ENCODE measurements at places on chromosomes 3 and 15.

GRCh38 chr3:6168256-6168655 is 692.7 kb upstream of the GRM7 start:
- DNase-seq = peak; percentile 54

DNA sequence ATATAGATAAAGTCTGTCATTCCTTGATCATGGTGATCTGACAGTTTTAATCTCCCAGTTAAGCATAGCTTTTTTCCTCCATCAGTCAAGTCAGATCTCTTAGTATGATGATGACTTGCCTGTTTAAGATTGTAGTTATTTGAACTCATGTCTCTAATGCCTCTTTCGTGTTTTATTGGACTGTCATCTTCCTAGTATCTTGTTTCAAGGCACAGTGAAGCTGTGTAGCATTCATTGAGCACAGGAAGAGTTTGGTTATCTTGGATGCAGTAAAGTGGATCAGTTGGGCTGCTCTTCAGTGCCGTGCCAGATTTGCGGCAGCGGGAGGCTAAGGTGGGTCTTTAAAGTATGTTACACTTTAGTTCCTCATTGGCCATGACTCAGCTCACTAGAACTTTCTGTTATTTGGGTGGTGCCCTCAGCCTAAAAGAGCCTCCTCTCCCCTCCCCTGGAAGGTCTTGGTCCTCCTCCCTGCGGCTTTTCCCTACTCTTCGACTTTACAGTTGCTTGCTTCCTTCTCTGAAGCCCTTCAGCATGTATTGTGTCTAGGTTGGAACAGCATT is 45.7 kb upstream of the SKOR1 start:
- DNase-seq = peak; percentile 84

DNA sequence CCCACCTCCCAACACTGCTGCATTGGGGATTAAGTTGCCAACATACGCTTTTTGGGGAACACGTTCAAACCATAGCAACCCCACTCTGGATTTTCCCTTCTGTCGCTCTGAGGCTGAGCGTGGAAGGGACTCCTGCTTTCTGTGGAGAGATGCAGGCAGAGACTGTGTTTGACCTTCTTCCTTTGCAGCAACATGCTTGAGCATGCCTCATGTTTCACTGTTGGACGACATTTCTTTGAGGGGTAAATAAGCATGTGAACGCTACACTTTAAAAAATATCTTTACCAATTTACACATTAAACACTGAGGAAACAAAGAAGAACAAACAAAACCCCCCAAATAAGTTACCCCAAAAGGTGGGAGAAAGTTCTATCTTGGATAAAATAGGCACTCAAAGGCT is 14.2 kb upstream of the MAPK6 start:
- DNase-seq = no peak

- DNase-seq = no peak
Observed at GRCh38 chr3:106265704-106266103, 396.9 kb upstream of the CBLB start.

- DNase-seq = no peak
Observed at GRCh38 chr15:86489981-86490380, 410.3 kb downstream of the AGBL1 start.

DNA sequence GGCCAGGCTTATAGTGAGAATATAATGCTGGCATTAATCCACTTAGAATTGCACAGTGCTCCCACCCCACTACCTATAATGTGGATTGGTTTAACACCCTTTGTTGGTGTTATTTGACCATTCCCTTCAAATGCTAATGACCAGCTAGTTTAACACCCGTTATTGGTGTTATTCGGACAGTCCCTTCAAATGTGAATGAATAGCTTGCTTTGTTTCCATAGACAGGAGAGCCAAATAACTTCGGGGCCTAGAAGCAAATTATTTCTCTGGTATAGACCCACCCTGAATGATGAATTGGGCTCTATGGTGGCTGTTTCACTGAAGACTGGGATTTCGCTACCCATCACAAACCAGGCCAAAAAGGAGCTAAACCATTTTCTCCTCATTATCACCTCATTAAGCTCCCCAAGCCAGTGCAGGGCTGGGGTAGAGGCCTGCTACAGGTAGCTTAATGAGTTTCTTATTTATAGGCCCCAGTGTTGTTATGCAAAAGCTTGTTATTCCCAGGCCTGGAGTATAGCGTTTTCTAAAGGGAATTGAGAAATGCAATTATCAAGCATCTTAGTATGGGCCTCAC is 494.1 kb upstream of the DPH6 start:
- no peak for DNase-seq

- DNase-seq = no peak
Observed at GRCh38 chr15:80750575-80750974, 28.6 kb upstream of the CEMIP start.

DNA sequence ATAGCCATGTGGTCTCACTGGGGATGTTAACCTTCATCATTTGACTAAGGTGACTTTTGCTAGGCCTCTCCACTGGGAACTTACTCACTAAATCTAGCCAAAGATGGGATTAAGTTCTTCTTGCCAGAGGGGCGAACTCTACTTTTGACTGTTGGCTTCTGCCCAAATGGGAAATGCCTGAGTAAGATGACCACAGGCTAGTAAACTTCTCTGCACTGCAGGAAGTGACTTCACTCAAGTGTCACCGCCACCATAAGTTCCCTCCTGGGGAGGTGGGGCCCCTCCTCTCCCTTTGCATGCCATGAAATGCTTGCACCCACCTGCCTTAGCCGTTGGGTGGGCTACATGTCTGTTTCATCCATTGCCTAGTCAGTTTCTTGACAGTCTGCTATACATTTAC is 388.3 kb downstream of the FEZF2 start:
- no peak for DNase-seq

DNA sequence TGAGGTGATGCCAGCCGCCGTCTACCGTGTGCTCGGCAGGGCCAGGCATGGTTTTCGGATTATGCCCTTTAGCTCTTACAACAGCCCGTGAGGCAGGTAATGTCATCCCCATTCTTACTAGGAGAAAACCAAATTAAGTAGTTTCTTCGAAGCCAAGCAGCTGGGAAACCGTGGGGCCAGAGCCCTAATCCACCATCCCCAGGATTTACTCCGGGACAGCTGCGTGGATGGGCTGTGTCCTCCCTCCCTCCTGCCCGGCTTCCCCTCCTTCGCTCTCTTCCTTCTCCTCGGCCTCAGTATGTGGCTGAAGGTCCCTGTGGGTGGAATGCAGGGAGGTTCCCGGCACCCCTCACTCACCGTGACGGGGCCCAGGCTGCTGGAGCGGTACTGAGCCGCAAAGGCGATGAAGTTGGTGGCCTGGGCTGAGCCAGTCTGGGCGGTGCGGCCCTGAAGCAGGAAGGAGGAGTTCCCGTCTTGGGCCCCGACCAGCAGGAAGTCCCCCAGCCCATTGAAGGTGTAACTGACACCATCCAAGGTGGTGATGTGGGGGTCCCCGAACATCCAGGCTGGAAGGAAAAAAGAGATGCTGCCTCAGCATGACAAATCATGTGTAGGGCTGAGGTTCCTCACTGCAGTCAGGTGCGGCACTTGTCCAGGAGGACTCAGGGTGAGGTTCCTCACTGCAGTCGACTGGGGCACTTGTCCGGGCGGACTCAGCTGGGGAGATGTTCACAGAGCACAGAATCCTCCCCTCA is 42.5 kb downstream of the MUC20 start:
- no peak for DNase-seq

DNA sequence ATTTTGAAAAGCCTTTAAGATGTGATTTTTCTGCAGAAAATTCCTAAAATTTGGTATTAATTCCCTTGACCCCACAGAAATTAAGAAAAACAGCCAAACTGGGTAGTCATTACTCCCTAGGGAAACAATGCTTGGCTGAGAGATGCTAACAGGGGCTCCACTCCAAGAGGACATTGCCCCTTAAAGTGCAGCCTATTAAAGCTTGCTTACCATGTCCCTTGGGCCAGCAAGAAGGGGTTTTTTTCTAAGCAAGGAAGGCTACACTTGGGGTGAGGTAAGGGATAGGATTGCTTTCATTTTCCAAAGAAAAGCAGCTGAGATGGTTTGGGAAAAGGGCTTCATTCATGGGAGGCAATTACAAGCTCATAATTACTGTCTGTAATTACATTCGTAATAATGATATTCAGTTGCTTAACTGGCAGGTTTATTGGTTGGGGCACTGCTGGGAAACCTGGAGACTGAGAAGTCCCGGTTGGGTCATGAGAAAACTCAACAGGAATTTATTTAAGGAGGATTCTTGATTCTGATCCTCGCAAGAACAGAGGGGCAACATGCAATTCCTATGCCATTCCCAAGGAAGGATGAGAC is 247.5 kb downstream of the NR1D2 start:
- DNase-seq = no peak

GRCh38 chr3:190680691-190681090 is 166.8 kb downstream of the IL1RAP start:
- DNase-seq = peak; percentile 55

DNA sequence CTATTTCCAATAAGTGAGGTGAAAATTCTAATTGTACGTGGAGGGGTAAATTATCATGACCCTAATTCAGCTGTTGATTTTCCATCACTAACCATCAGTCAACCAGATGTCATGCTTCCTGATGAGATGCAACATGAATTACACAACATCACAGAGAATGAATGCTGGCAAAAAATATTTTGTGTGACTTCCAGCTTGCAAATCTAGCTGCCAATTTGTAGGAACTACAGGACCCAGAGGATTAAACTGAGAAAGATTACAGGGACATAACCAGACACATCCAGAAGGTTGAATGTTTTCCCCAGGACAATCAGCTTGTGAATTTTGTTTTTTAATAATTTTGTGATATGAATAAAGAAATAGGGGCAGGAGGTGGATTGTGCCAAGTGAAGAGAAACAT is 349.0 kb upstream of the ATP10A start:
- no peak for DNase-seq

DNA sequence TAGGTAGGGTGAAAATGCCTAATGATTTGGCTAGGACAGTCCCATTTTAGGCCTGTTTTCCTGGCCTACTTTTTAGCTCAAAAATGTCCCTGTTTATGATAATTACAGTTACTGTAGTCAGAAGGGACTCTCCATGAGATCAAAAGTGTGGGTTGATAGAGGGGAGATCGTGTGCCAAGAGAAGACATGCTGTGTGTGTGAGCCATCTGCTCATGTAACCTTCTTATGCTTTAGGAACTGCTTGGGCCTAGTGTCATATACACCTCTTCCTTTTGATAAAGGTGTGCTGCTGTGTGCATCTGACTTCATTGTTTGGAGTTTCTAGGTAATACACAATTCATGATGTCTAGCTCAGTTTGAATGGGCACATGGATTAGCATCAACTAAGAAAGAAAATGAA is 786.5 kb downstream of the PDCD6IP start:
- no peak for DNase-seq

GRCh38 chr3:121895121-121895520 is 920 bp downstream of the SLC15A2 start:
- DNase-seq = peak; percentile 13

DNA sequence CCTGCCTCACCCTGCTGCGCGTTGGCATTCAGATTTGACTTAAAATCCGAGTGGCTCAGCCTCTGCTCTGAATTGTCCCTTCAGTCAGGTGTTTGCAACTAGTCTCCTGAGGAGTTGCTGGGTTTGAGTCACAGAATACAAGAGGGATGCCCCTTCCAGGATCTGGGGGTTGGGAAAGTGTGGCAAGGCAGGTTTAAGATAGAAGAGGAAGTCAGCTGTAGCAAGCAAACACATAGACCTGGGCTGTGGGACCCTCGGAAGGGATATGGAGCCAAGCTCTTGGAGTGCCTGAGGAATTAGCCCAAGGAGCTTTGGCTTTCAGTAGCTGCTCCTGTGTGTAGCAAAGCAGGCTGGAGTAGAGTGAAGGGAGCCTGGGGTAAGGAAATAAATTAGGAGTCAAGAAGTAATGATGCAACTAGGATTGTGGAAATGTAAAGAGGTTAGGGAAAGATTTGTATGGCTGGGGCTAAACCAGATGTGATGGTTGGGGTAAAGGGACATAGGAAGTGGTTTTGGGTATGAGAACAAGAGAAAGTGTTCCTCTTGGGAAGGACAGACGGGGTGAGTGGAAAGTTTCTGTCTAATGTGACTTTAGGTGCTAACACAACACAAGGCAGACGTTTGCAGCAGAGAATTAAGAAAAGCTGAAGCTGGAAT is 41.2 kb downstream of the RAB7A start:
- DNase-seq = no peak

DNA sequence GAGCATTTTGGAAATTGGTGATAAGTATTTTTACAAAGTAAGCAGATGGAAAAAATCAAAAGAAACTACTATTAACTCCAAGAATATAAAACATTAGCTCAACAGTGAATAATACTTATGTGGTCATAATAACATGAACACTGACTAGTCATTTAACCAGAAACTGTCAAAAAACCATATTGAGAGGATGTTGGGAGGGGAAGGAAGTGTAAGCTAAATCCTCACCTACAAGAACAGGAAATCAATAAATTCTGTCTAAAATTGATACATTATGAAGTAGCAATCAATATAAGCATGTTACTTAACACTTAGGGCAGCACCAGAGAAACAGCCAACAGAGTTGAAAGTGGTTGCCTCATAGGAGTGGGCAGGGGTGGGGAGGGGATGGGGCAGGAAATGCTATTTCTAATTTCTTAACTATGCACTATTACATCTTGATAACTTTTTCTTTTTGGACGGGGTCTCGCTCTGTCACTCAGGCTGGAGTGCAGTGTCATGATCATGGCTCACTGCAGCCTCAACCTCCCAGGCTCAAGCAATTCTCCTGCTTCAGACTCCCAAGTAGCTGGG is 41.7 kb downstream of the CCR3 start:
- DNase-seq = peak; percentile 38

GRCh38 chr3:53673722-53674350 is 172.4 kb downstream of the CHDH start:
- DNase-seq = no peak

- no peak for DNase-seq
Observed at GRCh38 chr3:95474338-95474737, 1340.1 kb upstream of the EPHA6 start.

GRCh38 chr3:23669541-23670255 is 136.1 kb upstream of the UBE2E1 start:
- DNase-seq = no peak

DNA sequence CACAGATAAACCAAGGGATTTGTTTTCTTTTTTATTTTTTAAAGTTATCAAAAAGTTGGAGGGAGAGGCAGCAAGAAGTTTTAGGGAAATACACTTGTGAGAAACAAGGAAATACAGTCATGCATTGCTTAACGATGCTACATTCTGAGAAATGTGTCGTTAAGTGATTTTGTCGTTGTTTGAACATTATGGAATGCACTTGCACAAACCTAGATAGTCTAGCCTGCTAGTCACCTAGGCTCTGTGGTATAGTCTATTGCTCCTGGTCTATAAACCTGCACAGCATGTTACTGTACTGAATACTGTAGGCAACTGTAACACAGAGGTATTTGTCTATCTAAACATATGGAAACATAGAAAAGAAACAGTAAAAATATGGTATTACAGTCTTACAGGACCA is 2.0 kb upstream of the NFKBIZ start:
- no peak for DNase-seq

GRCh38 chr3:186281176-186281575 is 80.9 kb downstream of the DGKG start:
- DNase-seq = no peak

- peak; percentile 97 for DNase-seq
Observed at GRCh38 chr15:75694241-75695182, 18.1 kb downstream of the CSPG4 start.

- no peak for DNase-seq
Observed at GRCh38 chr3:136939489-136939888, 18.3 kb upstream of the IL20RB start.

Data from hematopoietic multipotent progenitor cell treated with erythropoietin and hydrocortisone succinate and interleukin-3 and kit ligand, for 4 days (in vitro differentiated cells).